ENCODE measurements at places on chromosomes 7 and 10.

GRCh38 chr10:93712593-93712992 lies 10.2 kb upstream of the FRA10AC1 start:
- no peak for DNase-seq

DNA sequence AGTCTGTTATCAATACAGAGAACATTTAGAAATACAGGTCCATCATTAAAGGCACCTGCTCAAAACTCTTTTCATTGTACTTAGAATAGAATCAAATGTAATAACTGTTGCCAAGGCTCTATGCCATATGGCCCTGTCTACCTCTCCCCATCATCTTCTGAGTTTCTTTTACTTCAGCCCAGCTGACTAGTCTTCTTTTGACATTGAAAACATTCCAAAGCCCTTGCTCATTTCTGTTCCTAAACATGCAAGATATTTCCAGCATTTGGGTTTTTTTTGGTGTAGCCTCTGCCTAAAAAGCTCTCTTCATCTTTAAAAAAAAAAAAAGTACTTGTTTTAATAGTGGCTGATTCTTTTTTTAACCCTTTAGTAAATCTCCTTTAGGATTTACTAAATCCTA lies 165.5 kb upstream of the SMIM30 start:
- no peak for DNase-seq

DNA sequence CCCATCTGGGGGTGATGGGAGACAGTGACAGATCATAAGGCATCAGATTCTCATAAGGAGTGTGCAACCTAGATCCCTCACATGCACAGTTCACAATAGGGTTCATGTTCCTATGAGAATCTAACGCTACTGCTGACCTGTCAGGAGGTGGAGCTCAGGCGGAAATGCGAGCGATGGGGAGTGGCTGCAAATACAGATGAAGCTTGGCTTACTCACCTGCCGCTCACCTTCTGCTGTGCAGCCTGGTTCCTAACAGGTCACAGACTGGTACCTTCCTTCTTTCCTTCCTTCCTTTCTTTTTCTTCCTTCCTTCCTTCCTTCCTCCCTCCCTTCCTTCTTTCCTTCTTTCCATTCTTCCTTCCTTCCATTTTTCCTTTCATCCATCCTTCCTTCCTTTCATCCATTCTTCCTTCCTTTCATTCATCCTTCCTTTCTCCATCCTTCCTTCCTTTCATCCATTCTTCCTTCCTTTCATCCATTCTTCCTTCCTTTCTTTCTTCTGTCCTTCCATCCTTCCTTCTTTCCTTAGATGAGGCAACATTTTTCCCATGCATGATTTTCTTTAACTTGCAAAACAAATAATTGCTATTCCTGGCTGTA lies 370.0 kb upstream of the AUTS2 start:
- DNase-seq = no peak

- DNase-seq = no peak
Measured at GRCh38 chr10:60139290-60139689, 232.9 kb upstream of the CCDC6 start.

- no peak for DNase-seq
Measured at GRCh38 chr7:87144173-87144657, 8.0 kb upstream of the DMTF1 start.

GRCh38 chr7:305410-306151 lies 15.6 kb downstream of the FOXL3 start:
- DNase-seq = no peak

DNA sequence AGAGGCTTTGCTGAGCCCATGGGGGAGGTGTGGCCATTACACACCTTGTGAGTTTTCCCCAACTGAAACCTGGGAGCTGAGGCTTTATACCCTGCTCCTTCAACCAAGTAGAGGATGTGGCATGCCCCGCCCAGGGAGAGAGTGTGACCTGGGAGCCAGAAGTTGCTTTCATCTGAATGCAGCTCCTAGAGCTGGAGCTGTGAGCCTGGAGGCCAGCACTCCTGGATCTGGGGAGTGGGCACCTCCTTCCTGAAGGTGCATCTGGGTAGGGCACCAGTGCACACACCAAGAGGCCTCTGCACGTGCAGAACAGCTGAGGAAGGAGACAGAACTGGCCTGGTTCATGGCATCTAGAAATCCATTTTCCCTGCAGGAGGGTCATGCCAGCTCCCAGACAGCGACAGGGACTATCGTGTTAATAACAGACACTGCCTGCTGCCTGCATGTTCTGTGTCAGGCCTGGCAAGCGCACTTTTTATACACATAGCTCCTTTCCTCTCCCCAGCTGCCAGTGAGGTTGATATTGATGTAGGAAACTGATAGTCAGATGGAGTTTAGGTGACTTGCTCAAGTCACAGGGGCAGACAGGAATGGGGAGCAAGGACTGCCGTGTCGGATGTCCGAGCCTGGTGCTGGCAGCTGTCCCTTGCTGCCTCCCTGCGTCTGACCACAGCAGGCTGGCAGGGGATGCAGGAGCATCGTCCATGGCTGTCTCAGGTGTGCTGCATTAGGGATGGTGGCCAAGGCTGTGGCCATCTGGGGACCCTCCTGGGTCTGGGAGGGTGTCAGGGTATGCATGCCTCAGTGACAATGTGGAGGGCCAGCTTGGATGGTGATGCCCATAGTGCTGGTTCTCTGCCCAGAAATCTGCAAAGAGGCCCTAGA lies 189.9 kb upstream of the CXCL12 start:
- DNase-seq = no peak

DNA sequence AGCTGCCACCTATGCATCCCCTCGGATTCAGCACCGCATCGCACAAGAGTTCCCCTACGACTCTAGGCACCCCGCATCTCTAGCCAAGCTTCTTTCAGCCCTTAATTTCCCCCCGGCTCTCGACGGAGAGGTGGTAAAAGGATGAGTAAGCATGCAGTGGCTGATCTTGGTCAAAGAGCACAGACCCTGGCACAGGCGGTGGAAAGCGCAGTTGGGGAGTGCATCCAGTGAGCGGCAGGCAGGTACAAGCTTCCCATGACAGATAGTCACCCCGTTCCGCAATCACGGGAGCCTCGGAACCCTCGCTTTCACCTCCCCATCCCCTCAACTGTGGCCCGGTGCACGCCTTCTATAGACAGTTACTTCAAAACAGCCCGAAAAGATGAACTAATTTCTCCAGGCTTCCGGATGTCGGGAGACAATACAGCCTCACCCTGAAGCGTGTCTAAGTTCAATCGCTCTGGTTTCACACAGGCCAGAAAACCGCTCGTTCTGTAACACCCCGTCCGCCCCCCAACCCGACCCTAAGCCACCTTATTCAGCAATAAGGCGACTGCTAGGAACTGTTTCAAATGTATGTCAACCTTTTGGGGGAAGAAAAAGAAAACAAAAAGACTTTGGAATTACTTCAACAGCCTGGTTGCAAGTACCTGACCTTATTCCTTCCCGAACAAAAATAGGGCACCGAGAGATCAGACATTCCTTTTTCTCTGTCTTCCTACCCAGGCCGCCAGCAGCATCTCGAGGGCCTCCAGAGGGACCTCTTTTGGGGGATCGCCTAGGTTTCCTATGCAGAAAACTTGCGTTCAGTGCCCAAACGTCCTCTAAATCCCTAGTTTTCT lies 1.4 kb downstream of the RHEB start:
- no peak for DNase-seq

- DNase-seq = no peak
Measured at GRCh38 chr10:61758433-61758832, 95.7 kb downstream of the CABCOCO1 start.

DNA sequence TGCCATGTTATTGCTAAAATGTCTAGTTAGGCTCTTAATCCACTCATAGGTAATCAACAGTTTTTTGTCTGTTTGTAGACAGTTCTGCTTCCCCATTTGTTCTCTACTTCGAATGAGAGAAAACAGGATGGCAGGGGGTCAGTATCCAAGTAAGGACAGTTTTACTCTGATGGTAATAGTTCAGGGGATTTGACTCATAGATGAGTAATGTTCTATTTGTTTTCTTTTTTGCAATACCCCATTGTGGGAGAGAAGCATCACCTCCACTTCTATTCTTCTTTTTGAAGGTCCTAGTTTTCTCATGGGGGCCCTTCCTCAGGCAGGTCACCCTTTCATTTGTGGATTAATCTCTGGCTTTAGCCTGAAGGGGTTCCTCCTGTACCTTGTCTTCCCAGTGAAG lies 13.9 kb downstream of the PCLO start:
- DNase-seq = no peak

- DNase-seq = no peak
Measured at GRCh38 chr10:58637352-58637751, 124.7 kb downstream of the BICC1 start.

GRCh38 chr7:115613836-115614235 lies 416.7 kb downstream of the TFEC start:
- no peak for DNase-seq

GRCh38 chr10:45001381-45002148 lies 842 bp downstream of the ZNF22 start:
- DNase-seq = peak; percentile 37

GRCh38 chr10:63281967-63282366 lies 148.8 kb downstream of the NRBF2 start:
- DNase-seq = no peak

GRCh38 chr7:130838738-130839137 lies 104.7 kb upstream of the KLF14 start:
- no peak for DNase-seq

- no peak for DNase-seq
Measured at GRCh38 chr10:127441350-127442219, 107.5 kb upstream of the NPS start.

DNA sequence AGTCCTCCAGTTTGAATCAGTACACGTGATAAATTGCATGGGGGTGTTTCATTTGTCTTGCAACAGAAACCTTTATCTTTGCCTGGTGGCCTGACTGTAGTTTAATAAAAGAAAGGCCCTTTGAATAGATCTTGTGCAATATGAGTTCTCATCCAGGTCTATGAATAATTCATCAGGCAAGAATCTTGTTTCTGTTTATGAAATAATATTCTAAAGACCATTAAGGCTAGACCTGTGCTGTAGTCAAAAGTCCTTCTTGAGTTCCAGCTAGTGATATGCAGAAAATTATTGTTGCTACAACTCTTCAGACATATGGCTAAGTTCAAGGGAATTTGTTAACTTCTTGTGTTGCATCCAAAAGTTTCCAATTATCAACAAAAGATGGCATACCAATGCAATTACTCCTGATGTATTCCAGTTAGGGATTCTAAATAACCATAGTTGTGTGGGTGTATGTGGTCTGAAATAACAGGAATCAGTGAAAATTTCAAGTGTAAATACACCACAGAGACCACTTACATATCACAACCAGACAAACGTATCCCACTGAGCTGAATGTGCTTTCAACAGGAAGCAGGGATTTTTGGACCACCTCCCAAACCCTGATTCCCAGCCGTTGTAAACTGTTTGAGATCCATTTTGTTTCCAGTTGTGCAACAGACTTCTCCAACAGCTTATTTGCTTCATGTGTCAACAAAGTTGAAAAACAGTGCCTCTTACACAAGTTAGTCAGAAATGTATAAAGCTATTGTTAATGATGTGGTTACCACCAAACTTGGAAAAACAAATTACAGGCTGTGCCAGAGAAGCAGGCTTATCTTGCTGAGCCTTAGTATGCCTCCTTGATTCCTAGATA lies 54.7 kb upstream of the BICC1 start:
- DNase-seq = no peak

- DNase-seq = no peak
Measured at GRCh38 chr7:2732959-2733584, 45.1 kb downstream of the AMZ1 start.

GRCh38 chr10:67807855-67808456 lies 30.0 kb downstream of the DNAJC12 start:
- no peak for DNase-seq

- DNase-seq = no peak
Measured at GRCh38 chr10:72709041-72709440, 17.1 kb downstream of the MCU start.

- DNase-seq = no peak
Measured at GRCh38 chr7:70919481-70920073, 212.4 kb upstream of the GALNT17 start.

DNA sequence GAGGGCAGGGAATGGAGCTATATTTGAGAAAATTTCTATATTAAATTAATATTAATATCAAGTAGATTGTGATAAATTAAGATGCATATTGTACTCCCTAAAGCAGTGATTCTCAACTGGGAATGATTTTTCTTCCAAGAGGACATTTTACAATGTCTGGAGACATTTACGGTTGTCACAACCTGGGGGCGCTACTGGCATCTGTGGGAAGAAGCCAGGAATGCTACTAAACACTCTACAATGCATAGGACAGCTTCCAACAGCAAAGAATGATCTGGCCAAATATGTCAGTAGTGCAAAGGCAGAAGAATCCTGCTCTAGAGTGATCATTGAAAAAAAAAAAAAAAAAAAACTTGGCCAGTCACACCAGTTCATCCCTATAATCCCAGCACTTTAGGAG lies 100.0 kb downstream of the LSM5 start:
- DNase-seq = no peak

DNA sequence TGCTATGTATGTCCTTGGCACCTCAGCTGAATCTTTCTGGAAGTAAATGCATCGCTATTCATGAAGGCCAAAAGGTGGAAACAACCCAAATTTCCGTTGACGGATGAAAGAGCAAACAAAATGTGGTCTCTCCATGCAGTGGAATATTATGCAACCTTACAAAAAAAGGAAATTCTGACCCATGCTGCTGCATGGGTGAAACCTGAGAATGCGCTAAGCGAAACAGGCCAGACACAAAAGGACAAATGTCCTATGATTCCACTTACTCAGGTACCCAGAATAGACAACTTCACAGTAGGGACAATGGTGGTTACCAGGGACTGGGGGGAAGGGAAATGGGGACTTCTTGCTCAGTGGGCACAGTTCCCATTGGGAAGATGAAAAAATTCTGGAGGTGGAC lies 158.8 kb downstream of the CAMK1D start:
- DNase-seq = no peak

DNA sequence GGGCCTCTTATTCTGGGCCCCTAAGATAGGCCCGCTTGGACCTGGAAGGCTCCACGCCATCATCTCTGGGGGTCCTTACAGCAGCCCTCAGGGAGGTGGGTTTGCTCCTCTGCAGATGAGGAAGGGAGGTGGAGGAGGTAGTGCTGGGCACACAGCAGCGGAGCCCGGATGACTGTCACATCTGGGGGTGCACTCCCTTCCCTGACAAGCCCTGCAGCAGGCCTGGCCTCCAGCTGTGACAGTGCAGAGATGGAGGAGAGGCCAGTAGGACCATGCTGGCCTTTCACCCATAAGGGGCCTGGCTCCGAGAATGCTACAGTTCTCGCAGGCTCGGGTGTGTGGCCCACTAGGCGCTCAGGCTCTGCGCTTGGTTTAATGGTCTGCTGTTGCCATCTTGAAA lies 9.2 kb downstream of the GDF2 start:
- no peak for DNase-seq

DNA sequence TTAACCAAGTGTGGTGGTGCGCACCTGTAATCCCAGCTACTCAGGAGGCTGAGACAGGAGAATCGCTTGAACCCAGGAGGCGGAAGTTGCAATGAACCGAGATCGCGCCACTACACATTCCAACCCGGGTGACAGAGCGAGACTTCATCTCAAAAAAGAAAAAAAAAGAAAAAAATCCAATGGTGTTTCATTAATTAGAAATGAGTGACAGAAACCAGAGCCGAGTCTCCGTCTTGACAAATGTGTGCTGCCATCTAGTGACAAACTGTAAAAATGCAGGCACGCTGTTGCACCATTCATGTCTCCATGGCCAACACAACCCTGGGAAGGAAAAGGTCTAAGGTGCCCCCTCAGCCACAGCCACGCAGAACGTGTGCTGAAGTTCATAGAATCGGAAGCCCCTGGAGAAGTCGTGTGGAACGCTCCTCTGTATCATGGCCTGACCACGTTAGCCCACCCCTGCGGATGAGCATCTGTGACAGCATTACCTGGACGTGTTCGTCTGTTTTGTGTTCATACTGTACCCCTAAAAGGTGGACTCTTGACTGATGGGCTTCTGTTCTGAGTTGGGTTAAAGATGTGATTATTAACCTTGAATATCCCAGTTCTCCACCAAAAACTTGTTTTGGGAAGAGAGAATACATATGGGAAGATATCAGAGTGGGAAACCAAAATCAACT lies 94.9 kb downstream of the LYZL2 start:
- DNase-seq = peak; percentile 67
